ENCODE measurements at places on chromosomes 13 and 19. TPM values are rescaled to one million over a fixed set of nuclear protein-coding genes. Genes with fewer than 3 reads are reported as not detected.

Gene TPM4
- 397 TPM for total RNA-seq

Gene ZNF20
- 10.7 TPM for total RNA-seq

Gene PRR22
- 0.20 TPM for total RNA-seq

DNA sequence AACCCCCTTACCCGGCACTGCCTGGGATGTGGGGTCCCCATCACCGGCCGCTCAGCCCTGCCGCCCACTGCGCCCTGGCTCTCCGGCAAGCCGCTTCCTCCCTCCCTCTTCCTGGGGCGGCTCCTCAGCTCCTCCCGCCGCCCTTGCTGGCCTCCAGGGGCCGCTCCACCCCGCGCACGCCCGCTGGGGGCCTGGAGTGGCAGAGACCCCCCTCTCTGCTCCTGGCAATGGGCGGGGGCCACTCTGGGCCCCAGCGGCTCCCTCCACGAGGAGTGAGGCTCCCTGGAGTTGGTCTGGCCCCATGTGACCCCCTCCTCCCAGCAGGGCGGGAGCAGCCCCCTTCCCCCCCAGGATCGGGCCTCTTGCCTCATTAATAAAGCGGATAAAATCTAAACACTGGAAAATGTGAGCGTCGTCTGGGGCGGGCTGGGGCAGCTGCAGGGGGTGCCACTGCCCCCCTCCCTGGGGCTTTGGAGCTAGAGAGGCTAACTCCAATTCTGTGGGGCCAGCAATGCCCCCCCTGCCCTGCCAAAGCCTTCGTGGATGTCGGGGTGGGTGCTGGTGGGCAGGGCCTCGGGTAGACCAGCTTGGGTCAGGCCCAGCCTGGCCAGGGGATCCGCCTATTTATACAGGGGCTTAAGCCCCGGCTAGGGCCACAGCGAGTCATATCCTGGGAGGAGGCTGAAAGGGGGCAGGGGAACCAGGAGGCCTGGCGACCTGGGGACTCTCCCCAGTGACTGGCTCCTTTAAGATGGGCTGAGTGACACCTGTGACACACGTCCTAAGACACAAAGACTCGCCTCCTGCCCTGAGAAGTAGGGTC lies at the start of gene PTGER1:
PTGER1 (minus strand) TSS at position 104 of the 823 bp plus-strand sequence. CDS start 1,034 bp downstream, outside the sequence.
- H3K4me3 ChIP-seq, result no peak within 1 kb of the TSS
- H3K36me3 ChIP-seq, result peaks cover 73% of the 10 kb centered on the region
- no peak within 1 kb of the TSS for H3K27ac ChIP-seq
- DNase-seq, result no peak

DNA sequence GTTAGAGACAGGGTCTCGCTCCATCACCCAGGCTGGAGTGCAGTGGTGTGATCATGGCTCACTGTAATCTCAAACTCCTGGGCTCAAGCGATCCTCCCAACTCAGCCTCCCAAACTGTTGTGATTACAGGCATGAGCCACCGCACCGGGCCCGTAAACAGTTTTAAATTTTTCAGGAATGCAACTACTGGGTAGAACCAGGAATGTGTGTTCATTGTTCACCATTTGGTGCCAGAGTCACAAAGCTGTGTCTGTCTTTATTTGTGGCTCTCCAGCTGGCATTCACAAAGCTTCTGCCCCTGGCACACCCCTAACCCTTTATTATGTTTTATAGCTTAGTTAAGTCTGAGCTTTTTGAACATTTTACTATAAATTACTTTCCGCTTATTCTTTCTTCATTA lies 19.8 kb upstream of the ACP7 start:
- H3K27ac ChIP-seq, result no peak overlapping the region
- no peaks in the 10 kb centered on the region for H3K27me3 ChIP-seq
- H3K4me3 ChIP-seq, result no peak overlapping the region
- no peak for DNase-seq
- H3K4me1 ChIP-seq, result no peaks in the 10 kb centered on the region
- H3K36me3 ChIP-seq, result no peaks in the 10 kb centered on the region

DNA sequence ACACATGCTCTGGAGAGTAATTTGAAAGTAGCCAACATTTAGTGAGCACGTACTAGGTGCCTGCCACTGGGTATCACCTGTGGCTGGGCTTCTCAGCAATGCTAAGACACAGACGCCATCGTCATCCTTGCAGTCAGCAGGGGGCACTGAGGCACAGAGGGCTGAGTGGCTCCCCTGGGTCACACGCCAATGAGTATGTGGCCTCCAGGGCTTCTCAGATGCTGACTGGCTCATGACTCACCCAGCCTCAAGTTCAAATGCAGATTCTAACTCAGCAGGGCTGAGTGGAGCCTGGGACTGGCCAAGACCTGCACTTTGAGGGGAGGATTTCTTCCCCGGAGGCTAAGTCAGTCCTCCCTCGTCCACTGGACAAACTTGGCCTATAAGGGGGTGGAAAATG lies 115.1 kb upstream of the CACNA1A start:
- DNase-seq, result no peak
- peaks cover 8% of the 10 kb centered on the region for H3K27me3 ChIP-seq
- H3K36me3 ChIP-seq, result no peaks in the 10 kb centered on the region
- no peak overlapping the region for H3K4me3 ChIP-seq
- peaks cover 11% of the 10 kb centered on the region for H3K4me1 ChIP-seq

- DNase-seq, result no peak
- H3K36me3 ChIP-seq, result no peaks in the 10 kb centered on the region
- no peak overlapping the region for H3K4me3 ChIP-seq
- no peak overlapping the region for H3K27ac ChIP-seq
These were observed 16.0 kb upstream of the OLFM2 start for GRCh38 chr19:9952276-9952675.

GRCh38 chr13:105773863-105774538 lies 761.5 kb downstream of the EFNB2 start:
- H3K36me3 ChIP-seq, result no peaks in the 10 kb centered on the region
- no peak overlapping the region for H3K4me3 ChIP-seq
- no peaks in the 10 kb centered on the region for H3K27me3 ChIP-seq

GRCh38 chr19:38506723-38507550 lies 73.4 kb downstream of the RYR1 start:
- H3K27me3 ChIP-seq, result no peaks in the 10 kb centered on the region
- no peak for DNase-seq
- no peaks in the 10 kb centered on the region for H3K36me3 ChIP-seq
- H3K27ac ChIP-seq, result no peak overlapping the region
- H3K4me1 ChIP-seq, result peaks cover 8% of the 10 kb centered on the region

DNA sequence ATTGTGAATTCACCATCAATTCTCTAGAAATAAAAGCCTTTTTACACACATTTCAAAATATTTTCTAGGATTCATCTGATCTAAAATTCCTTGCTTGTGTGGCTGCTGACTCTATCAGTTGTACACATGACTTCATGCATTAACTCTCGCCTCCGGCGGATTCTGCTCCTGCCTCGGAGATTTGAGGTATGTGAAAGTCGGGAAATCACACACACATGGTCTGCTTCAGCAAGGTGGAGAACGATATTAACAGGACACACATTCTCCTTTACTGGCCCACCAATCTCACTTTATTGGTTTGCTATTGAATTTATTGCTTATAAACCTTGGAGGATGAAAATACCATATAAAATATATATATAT lies 855.7 kb downstream of the SLITRK5 start:
- no peaks in the 10 kb centered on the region for H3K36me3 ChIP-seq
- H3K27me3 ChIP-seq, result no peaks in the 10 kb centered on the region
- no peak overlapping the region for H3K4me3 ChIP-seq
- H3K27ac ChIP-seq, result no peak overlapping the region
- H3K4me1 ChIP-seq, result no peaks in the 10 kb centered on the region

GRCh38 chr19:30711296-30711695 lies 339.1 kb downstream of the ZNF536 start:
- H3K4me3 ChIP-seq, result no peak overlapping the region
- DNase-seq, result peak; percentile 65
- H3K36me3 ChIP-seq, result no peaks in the 10 kb centered on the region
- no peak overlapping the region for H3K27ac ChIP-seq

DNA sequence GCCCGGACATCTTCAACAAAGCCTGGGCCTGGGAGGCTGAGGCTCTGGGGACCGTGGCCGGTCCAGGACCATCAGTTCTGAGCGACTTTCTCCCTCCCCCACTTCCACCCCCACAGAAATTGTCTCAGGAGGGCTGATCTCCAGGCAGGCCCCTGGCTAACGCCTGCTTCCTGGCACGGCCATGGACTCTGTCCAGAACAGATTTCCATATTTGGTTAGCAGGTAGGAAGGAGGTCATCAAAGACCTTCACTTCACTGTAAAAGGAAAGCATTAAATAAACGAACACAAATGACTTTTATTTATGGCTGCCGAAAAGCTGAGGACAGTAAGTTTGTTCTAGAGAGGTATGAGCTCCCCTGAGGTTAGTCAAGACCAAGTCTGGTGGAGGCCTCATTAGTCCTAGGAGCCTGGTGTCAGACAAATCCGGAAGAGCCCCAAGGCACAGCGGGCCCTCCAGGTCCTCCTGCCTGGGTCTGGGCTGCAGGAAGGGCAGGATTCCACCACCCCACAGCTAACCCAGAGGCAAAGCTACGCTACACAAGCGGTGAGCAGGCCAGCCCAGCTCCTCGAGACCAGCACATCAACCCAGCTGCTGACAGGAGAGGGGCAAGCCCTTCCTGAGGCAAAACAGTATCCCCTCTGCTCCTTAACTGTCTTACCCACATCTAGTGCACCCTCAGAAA lies 4.6 kb upstream of the PLPP2 start:
- H3K27ac ChIP-seq, result no peak overlapping the region
- H3K36me3 ChIP-seq, result no peaks in the 10 kb centered on the region
- no peak overlapping the region for H3K4me3 ChIP-seq

GRCh38 chr19:4130744-4131438 lies 7.0 kb upstream of the MAP2K2 start:
- no peaks in the 10 kb centered on the region for H3K27me3 ChIP-seq
- DNase-seq, result no peak

GRCh38 chr13:111265701-111266035 lies 54.8 kb upstream of the TEX29 start:
- no peaks in the 10 kb centered on the region for H3K27me3 ChIP-seq
- DNase-seq, result no peak
- H3K27ac ChIP-seq, result no peak overlapping the region
- peaks cover 34% of the 10 kb centered on the region for H3K36me3 ChIP-seq

GRCh38 chr13:98921786-98922185 lies 56.1 kb downstream of the DOCK9 start:
- DNase-seq, result no peak
- no peaks in the 10 kb centered on the region for H3K36me3 ChIP-seq
- H3K27me3 ChIP-seq, result no peaks in the 10 kb centered on the region
- no peak overlapping the region for H3K27ac ChIP-seq

DNA sequence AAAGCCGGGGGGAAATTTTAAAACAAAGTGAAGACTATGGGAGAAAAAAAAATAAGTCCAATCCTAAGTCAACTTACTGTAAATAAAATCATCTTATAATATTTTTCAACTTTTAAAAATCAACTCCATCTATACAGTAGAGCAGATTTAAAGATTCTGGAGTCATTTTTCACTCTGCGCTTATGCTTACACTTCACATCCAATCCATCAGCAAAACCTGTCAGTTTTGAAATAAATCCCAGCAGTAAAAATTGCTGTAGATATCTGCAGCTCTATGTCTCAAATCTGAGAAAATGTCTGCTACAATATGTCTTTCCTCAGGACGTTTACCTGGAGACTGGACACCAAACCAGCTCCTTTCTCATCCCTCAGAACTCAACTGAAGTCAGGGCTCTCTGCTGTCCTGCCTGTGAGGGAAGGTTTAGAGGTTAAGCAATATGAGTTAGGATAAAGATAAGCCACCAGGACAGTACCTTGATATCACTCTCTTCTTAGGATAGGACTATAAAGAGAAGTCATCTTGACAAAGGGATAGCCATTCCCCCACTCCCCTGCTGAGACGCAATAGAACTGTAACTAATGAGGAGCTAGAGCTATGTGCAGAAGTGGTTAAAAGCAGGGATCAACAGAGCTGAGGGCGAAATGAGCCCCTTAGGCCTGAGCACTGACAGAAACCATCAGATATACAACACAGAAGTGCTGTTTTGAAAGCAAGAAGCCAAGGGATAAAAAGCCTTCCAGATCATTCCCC lies 254.7 kb upstream of the KLHL1 start:
- H3K27ac ChIP-seq, result no peak overlapping the region
- no peaks in the 10 kb centered on the region for H3K27me3 ChIP-seq
- no peak for DNase-seq
- no peaks in the 10 kb centered on the region for H3K4me1 ChIP-seq

GRCh38 chr13:35345992-35346391 lies 130.5 kb downstream of the MAB21L1 start:
- no peak for DNase-seq
- no peaks in the 10 kb centered on the region for H3K27me3 ChIP-seq
- no peak overlapping the region for H3K4me3 ChIP-seq

- peaks cover 30% of the 10 kb centered on the region for H3K27me3 ChIP-seq
- H3K36me3 ChIP-seq, result peaks cover 12% of the 10 kb centered on the region
- H3K4me3 ChIP-seq, result no peak overlapping the region
- no peak for DNase-seq
- peaks cover 10% of the 10 kb centered on the region for H3K4me1 ChIP-seq
These were observed 5.8 kb downstream of the KLF2 start for GRCh38 chr19:16330368-16330801.

GRCh38 chr13:46035066-46035465 lies 17.5 kb downstream of the ZC3H13 start:
- no peaks in the 10 kb centered on the region for H3K4me1 ChIP-seq
- no peak overlapping the region for H3K4me3 ChIP-seq
- no peak for DNase-seq
- no peaks in the 10 kb centered on the region for H3K27me3 ChIP-seq

- peaks cover 5% of the 10 kb centered on the region for H3K4me1 ChIP-seq
- H3K4me3 ChIP-seq, result no peak overlapping the region
These were observed 91.3 kb downstream of the EDNRB start for GRCh38 chr13:77827332-77827731.

DNA sequence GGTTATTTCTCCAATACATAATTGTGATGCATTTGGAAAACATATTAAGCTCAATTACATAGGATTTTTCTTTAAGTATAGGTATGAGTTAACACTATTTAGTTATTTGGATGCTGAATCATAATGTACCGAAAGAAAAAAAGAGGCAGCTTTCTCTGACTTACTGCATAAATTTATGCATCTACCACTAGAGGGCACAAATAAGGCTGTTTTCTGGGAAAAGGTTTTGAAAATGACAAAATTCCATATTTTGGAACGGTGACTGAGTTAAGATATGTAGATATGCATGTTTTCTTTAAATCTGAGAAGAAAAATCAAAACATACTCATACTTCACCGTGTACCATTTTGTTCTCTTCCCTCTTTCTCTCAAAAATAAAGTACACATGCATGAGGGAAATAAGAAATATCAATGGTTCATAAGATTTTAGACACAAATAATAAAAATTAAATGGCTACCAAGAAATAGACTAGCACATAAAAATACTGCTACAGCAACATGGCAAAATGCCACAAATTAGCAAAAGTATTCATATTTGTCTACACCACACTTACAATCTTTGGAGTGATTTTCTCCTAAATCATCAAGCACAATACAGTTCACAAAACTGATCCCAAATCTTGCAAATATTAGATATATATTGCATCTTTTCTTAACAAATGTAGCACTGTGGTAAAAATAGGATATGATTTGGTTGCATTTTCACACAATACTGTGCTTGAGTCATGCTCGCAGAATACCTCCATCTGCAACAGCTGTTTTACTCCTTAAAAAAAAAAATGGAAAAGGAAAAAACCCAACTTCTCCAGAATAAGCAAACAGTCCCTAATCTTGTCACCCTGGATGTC lies 260.0 kb downstream of the FGF14 start:
- no peak overlapping the region for H3K27ac ChIP-seq
- H3K4me1 ChIP-seq, result no peaks in the 10 kb centered on the region
- H3K36me3 ChIP-seq, result no peaks in the 10 kb centered on the region
- H3K4me3 ChIP-seq, result no peak overlapping the region

Data from spinal cord (tissue), 10 donors.